MG63 (cell line): ENCODE measurements at places on chromosomes 13 and 19.

- DNase-seq, result no peak
Observed at GRCh38 chr13:93751117-93751516, 524.5 kb downstream of the GPC6 start.

- DNase-seq, result no peak
Observed at GRCh38 chr19:10243606-10244005, 8.4 kb upstream of the MRPL4 start.

DNA sequence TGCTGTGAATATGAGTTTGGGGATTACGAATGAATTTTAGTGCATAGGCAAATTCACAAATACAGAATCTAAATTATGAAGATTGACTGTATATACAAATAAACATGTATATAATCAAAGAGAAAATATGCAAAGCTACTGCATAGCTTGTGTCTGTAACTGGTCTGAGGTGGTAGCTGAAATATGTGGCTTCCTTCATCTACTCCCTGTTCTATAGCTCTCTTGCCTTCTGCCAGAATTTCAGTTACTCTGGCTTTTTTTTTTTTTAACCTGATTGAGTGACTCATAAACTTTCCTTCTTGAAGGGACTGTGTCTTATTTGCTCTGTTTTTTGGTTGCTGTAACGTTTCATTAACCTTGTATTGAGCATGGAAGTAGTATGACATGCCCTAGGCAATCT lies 26.6 kb downstream of the DNAJC3 start:
- no peak for DNase-seq

DNA sequence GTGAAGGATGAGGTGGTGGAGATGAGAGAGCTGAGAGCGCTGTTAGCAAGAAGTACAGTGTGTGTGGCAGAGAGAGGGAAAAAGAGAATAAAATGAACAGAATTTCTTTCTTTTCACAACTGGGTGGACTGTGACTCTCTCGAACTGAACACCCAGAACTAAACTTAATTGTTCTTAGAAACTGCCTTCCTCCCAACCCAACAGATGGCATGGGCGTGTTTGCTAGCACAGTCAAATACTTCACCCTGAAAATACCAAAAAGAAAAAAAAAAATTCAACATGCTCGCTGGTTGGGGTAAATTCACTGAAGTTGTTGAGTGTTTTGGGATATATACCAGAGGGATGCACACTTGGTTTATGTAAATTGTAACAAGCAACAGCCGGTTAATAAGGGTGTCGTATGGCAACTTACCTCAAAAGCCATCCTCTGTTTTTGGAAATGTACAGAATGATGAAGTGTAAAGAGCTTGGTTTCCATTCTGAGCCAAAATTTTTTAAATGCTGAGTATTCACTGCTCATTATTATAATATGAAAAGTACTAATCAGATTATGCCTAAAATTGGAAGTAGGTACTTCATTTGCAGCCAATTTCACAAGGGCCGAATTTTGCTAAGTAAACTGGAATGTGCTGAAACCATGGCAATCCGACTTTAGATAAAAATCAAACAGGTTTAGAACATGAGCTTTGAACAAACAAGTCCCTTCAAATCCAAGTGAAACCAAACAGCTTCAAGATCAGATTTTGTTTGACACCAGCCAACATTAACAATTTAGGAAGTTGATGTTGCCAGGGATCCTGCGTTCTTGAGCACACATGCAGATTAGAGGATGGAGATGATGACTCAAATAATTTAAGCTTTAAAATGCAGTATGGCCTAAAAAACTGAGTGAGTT lies 115.8 kb downstream of the ZIC5 start:
- no peak for DNase-seq

- DNase-seq, result peak; percentile 70
Observed at GRCh38 chr13:50130123-50130946, 115.1 kb downstream of the KCNRG start.

GRCh38 chr13:73273745-73274144 lies 214.9 kb downstream of the KLF5 start:
- DNase-seq, result peak; percentile 2

GRCh38 chr13:47904891-47905290 lies 96.2 kb downstream of the SUCLA2 start:
- no peak for DNase-seq

DNA sequence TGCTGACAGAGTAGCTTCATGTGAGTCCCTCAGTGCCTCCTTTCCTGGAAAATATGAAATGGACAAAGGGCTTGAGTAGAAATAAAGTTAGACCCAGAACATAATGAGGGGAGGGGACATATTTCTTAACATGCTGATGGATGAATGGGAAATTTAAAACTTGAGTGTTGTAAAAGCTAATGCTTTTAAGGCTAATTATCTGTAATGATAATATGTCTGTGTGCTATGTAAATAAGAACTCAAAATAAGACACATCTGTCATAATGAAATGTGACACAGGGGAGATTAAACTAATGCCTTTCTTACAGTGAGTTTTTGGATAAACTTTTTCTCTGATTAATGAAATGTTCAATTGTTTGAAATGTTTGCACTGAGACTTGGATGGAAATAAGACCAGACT lies 65.8 kb upstream of the RFXAP start:
- DNase-seq, result no peak

DNA sequence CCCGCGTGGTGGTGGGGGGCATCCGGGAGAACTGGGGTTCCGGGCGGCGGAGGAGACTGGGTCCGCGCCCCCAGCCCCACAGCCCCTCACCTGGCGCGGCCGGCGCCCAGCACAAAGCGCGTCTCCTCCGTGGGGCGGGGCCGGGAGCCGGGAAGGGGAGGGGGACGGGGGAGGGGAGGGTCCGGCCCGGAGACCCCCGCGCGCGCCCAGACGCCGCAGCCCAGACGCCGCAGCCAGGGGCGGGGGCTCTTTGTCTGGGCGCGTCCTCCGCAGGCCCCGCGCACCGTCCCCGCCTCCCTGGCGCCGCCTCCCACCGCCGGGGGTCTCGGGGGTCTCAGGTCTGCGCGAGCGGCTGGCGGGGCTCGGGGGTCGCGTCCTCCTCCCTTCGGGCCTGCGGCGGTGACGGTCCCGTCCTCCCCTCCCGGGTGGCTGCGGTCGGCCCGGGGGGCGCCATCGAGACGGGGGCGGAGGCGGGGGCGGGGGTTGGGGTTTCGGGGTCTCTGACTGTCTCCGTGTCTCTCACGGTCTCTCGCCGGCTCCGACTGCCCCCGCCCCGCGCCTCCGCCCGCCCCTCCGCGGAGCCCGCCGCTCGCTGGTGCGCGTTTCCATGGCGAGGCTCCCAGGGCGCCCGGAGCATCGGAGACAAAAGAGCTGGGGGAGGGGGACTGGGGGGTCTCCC lies at the start of gene PLPPR3:
TSS of gene PLPPR3 (minus strand) at position 131 of the 679 bp plus-strand sequence. CDS start 396 bp downstream, outside the sequence.
- DNase-seq, result no peak

DNA sequence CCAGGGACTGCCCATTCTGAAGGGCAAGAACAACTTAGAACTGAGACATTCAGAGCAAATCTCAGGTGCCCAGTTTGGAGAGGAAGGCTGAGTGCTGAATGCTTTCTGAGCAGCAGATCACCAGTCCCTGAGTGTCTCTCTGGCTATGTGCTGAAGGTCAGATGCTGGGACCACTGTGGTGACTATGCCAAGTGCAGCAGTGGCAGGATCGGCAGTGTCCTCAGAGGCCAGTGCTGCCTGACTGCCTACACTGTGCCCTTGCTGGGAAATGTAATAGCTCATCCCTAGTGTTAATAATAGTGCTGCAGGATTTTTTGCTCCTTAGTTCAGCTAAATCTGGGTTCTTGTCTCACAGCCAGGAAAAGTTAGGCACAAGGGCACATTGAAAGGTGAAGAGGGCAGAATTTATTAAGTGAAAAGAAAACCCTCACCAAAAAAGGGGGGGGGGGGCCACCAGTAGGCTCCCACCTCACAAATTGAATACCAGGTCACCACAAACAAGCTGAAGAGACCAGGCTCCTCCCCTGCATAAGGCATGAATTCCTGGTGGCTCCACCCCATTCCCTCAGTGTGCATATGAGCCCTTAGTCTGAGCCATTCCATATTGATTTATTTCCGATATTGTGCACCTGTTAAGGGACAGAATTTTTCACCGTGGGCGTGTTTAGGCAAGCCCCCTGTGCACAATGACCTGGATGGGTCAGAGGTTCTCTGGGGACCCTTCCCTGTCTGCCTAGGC lies 18.5 kb downstream of the RFXAP start:
- DNase-seq, result no peak

- no peak for DNase-seq
Observed at GRCh38 chr13:20799726-20800416, 26.1 kb upstream of the EEF1AKMT1 start.

DNA sequence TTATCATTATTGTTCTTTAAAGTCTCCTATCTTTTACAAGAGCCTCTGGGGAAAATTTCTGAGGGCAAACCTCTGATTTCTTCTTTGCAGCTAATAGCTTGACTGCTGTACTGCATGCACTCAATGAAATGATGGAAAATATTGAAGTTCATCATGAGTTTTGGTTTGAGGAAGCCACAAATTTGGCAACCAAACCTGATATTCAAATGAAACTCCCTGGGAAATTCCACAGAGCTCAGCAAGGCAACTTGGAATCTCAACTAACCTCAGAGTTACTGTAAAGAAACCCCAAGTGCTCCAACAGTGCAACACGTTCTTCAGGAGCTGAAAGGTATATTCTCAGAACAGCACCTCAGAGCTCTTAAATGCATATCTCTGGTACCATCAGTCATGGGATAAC lies 14.2 kb upstream of the RNF6 start:
- DNase-seq, result no peak

DNA sequence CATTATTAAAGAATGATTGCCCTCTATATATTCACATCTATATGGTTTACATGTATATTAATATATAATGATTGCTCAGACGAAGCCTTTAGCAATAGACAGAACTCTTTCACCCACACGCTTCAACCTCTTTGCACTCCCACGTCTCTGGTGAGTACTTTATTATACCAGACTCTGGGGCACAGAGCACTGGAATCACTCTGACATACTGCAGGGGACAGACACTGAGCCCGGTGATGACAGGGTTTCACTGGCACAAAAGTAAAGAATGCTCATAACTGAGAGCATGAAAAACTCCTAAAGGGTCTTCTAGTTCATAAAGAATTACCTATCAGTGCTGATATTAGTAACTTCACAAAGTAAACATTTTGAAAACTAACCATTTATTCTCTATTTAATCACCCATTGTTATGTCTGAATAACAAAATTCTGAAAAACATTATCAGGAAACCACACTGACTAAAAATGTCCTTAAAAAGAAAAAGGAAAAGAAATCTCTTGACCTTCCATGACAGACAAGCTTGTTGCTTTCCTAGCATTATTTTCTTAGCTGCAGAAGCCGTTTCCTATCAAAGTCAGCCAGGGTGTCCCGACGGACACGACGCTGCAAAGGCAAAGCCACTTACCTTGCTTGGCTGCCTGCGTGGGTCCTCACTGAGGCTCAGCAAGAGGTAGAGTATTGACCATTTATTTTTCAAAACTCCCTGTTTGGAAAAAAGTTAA lies 29.1 kb downstream of the TUBGCP3 start:
- no peak for DNase-seq

- no peak for DNase-seq
Observed at GRCh38 chr19:10389863-10390262, 9.5 kb upstream of the TYK2 start.

GRCh38 chr13:29597706-29598105 lies 2.2 kb upstream of the SLC7A1 start:
- DNase-seq, result no peak

- DNase-seq, result no peak
Observed at GRCh38 chr13:48737689-48738088, 84.0 kb downstream of the CYSLTR2 start.

GRCh38 chr19:4976401-4977298 lies 7.7 kb downstream of the KDM4B start:
- no peak for DNase-seq

- no peak for DNase-seq
Observed at GRCh38 chr13:105116966-105117365, 1418.5 kb downstream of the EFNB2 start.

DNA sequence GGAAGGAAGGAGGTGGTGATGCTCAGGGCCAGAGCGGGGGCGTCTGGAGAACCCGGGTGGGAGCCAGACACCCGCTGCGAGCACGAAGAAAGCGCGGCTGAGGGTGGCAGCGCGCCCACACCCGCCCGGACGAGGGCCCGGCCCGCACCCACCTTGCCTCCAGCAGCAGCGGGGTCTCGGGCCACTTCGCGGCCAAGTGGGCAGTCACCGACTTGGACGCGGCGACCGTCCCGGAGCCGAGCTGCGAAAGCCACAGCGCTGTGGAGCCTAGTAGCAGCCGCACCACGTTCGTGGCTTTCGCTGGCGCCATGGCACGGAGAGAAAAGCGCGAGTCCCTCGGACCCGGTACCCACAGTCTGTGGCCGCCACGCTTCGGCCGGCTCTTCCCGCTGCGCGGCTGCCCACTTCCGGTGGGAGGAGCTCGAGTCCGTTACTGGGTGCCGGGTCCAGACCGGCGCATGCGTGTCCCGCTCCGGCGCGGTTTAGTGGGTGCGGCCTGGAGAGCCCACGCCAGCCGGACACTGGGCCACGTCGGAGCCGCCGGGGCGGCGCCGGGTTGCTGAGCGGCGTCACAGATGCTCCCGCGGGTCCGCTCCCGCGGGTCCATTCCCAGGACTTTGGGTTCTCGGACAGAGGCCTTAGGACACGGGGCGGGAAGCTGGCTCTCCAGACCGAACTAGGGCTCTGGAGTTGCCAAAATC lies at the start of gene UGGT2:
TSS of gene UGGT2 (minus strand) at position 399 of the 701 bp plus-strand sequence. CDS start at position 310, 89 bp downstream.
- peak; percentile 96 for DNase-seq

- no peak for DNase-seq
Observed at GRCh38 chr19:31254611-31255010, 94.6 kb downstream of the TSHZ3 start.

GRCh38 chr19:1823539-1824251 lies 11.6 kb upstream of the ATP8B3 start:
- no peak for DNase-seq

GRCh38 chr13:110124201-110124940 lies 182.6 kb downstream of the COL4A1 start:
- no peak for DNase-seq

- no peak for DNase-seq
Observed at GRCh38 chr19:7526059-7526929, 3.9 kb downstream of the MCOLN1 start.

DNA sequence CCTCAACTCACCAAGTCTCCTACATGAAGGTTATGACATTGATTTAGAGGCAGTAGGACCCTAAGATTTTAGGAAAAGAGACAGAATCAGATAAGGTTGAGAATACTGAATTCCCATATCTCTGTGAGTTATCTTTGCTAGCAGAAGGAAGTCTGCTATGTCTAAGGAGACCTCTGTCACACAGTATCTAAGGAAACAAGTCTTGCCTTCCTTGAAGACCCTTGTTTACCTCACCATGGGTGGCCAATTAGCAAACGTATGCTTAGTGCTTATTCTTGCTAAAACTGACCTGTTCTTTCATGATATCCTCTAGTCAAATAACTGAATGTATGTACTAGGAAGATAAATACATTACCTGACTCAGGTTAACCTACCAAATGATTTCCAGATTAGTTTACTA lies 855.4 kb upstream of the SLITRK1 start:
- no peak for DNase-seq

DNA sequence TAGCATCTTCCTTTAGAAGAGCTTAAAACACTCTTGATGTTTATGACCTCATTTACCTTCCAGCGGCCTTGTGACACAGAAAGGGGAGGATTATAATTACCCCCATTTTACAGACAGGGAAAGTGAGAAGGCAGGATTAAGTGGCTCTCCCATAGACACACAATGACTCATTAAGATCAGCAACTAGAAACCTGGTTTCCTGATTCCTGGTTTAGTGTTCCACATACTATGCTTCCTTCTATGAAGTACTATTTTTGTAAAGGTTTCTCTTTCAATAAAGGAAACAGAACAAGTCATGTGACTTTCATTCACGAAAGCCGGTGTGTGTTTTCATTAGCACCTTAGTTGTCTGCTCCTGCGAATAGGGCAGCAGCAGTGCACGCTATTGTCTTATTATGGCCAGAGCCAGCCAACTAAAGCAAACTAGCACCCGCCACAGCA lies 8.3 kb downstream of the IRS2 start:
- no peak for DNase-seq

GRCh38 chr13:100983111-100983510 lies 308.5 kb upstream of the TMTC4 start:
- no peak for DNase-seq
